H4 (cell line): ENCODE measurements at places on chromosomes 7 and 10.

GRCh38 chr7:138154661-138155060 is 78.4 kb downstream of the AKR1D1 start:
- no peak for DNase-seq

GRCh38 chr10:30462513-30462912 is 28.5 kb downstream of the MAP3K8 start:
- no peak for DNase-seq

GRCh38 chr7:48551652-48552051 is 372.7 kb upstream of the CDC14C start:
- no peak for DNase-seq

DNA sequence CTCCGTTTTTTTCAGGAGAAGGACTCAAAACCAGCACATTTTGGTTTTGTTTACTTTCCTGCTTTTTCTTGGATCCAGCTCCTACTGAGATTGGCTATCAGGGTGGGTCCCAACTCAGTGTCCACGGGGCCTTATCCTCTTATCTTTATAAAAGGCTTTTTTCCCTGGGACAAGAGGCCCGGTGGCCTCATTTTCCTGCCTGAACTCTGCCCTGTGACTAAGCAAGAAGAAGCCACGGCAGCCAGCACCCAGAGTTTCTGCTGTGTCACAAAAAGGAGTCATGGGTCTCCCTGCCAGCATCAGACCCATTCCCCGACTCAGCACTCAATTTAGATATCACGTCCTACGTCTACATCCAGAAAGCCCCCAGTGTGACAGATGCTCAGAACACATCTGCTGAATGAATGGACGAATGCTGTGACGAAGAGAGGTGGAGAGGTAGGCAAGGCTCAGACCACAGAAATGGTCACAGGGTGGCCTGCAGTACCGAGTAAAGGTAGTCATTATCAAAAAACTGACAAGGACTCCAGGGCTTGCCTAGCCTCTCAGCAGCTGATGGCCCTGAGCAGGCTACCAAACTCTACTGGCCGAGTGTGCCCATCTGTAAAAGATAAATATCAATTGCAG is 16.7 kb downstream of the DLG5 start:
- DNase-seq = peak; percentile 38

DNA sequence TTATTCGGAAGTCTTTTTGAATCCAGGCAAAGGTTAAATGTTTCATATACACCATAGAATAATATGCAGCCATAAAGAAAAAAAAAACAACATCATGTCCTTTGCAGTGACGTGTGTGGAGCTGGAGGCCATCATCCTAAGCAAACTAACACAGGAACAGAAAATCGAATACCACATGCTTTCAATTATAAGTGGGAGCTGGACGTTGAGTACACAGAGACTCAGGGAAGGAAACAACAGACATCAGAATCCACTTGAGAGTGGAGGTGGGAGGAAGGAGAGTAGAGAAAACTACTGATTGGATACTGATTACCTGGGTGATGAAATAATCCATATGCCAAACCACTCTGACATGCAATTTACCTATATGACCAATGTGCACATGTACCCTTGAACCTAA is 293.4 kb downstream of the KLF6 start:
- no peak for DNase-seq

- no peak for DNase-seq
Observed at GRCh38 chr10:75801121-75801520, 369.7 kb downstream of the LRMDA start.

GRCh38 chr10:131032329-131033165 is 279.0 kb downstream of the TCERG1L start:
- DNase-seq = no peak

DNA sequence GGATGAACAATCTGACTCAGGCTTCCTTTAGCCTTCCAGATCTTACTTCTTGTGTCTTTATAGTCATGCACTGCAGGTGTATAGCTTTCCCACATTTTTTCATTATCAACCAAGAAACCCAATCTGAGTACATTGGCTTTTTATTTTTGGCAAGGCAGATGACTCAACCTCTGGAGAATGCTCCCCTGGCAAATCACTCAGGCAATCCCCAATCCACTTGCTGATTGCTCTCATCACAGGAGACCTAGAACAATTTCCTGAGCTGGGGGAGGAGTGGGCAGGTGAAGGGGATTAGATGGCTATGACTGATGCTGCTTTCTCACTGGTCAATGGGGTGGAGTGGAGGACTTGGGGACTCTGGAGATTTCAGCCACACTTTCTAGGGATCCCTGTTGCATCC is 134.4 kb downstream of the SLC16A9 start:
- no peak for DNase-seq

- no peak for DNase-seq
Observed at GRCh38 chr7:154649434-154649833, 353.5 kb downstream of the PAXIP1 start.
